ENCODE measurements at places on chromosomes 13 and 19.

DNA sequence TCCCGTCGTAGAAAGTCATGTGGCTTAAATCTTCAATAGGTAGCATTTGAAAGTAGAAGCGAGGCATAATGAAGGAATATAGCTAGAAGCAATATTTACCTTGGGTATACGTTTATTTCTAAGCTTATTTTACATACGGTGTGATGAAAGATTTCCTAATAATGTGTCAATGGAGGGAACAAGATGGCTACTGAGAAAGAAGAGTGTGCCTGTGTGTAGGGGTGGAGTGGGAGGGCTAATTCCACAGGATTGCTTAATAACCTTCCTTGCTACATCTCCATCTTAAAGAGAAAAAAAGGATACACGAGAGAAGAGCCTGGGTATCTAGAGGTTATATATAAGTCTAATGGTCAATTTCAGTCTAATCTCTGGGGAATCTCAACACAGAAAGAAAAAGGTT is 2.0 kb downstream of the SPART start:
- DNase-seq, result no peak

DNA sequence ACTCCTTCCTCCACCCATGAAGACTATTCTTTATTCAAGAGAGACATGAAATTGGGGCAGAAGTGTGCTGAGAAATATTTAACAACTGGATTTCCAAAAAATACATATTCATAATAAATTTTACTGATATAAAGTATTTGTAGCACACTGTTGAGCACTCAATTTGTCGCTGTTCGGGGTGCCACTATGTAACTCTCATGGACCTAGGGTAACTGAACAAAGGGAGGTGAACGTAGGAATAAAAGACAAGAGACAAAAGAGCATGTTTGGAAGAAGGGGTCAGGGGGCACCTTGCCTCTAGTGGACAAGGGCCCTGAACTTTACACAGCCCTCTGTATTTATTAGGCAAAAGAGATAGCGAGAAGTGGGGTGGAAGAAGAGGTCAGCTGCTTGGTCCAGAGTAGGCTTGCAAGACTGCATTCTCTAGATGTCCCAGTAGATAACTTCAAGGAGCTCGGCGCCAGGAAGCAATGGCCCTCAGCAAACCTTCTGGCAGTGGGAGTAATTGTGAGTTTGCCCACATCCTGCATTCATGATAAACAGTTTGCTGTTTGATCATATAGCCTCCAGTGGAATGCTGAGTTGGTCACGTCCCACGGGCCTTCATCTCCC is 4.5 kb upstream of the ZNF175 start:
- DNase-seq, result no peak

DNA sequence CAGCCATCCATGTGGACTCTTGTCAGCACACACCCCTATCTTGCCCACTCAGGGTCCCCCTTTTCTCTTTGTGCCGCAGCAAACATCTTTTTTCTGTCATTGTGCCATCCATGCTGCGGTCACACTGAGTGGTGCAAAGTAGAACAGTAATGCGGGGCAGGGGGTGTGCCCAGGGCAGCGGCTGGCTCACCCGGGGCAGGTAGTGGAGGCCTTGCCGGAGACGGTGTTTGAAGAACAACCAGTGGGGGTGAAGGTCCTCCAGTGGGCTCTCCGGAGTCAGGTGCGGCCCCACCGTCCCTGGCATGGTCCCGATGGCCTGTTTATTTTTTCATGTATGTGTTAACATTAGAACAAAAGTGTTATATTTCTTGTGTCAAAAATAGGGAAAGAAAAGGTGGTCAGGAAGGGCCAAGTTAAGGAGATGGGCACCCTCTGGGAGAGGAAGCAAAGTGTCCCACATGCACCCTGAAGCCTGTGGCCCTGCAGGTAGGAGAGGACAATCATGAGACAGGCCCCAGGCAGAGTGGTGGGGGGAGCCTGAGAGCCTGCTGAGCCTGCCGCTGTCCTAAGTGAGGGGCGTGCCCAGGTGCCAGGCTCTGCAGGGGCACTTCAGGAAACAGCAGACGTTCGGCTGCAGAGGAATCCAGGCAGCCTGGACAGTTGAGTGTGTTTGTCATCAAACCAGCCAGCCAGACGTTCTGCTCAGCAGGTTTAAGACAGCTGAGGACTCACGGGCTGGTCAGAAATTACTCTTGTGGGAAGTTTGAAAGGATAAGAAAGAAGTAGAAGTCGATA is 12.3 kb downstream of the TSSK6 start:
- DNase-seq, result no peak

GRCh38 chr13:102679449-102680132 is 15.3 kb downstream of the METTL21C start:
- no peak for DNase-seq

- DNase-seq, result no peak
Observed at GRCh38 chr13:28385362-28385761, 109.6 kb downstream of the FLT1 start.
